ENCODE measurements at places on chromosomes 12 and 14. TPM values are rescaled to one million over a fixed set of nuclear protein-coding genes. Genes with fewer than 3 reads are reported as not detected.

The ETFRF1 gene
- total RNA-seq: 15.7 TPM

DNA sequence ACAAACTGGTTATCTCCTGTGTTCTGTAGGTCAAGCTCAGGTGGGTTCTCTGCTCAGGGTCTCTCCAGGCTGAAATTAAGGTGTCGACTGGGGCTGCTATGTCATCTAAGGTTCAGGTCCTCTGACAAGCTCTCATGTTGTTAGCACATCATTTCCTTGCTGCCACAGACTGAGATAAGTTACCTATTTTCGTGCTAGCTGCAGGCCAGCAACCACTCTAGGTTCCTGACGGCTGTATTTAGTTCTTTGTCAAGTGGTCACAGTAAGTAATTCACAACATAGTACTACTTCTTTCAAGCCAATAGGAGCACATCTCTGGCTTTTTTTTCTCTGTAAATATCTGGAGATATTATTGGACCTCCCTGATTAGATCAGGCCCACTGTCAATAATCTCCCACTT, 169.3 kb upstream of the CAND1 start:
- no peak for DNase-seq

DNA sequence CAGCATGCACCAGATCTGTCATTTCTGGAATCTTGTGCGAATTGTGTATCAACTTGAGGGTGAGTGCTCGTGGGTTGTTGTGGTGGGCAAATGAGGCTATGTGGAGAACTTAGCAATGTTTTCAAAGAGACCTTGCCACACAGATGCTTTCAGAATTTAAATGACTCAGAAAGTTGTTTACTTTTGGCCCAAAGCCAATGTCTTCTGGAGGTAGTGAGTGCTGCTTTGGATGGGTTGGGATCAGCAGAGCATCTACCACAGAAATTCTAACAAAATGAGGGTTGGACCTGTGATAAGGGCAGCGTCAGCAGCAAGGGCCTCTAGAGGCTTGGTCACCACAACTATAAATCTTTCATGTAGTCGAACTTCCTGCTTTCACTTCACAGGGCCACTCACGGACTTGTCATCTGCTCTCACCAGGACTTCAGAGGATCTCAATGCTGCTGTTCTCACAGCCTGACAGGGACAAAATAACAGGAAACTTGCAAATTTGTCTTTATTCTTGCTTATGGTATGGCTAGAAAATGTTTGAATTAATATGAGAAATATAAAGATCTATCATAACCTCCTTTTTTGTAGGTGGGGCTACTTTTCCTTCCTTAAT, 111.4 kb downstream of the DACT1 start:
- no peak for DNase-seq

GRCh38 chr12:68020699-68021098, 31.5 kb downstream of the IFNG-AS1 start:
- DNase-seq: no peak

DNA sequence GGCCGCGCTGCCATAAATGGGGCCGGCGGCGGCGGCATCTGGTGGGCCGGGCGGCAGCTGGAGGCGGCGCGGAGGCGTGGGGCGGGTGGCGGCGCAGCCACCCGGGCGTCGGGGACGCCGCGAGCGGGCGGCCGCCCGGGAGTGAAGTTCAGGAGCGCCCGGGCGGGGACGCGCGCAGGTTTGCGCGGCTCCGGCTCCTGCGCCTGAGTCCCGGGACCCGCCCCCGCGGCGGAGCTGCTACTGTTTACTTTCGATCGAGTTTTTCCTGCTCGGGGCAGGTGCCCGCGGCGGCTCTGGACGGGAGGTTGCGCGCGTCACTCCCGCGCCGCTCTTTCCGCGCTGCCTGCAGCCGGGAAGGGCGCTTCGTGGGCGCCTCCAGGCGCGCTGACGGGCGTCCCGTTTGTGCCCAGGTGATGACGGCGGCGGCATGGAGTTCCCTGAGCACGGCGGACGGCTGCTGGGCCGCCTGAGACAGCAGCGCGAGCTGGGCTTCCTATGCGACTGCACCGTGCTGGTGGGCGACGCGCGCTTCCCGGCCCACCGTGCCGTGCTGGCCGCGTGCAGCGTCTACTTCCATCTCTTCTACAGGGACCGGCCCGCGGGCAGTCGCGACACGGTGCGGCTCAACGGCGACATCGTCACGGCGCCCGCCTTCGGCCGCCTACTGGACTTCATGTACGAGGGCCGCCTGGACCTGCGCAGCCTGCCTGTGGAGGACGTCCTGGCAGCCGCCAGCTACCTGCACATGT, at the start of gene ZBTB42:
Gene ZBTB42 (plus strand): TSS at position 331 of the 749 bp plus-strand sequence. CDS start 97 bp downstream, at position 428.
- no peak for DNase-seq

- no peak for DNase-seq
Measured at GRCh38 chr12:109677279-109677691, 36.3 kb upstream of the FAM222A start.

GRCh38 chr12:85155791-85156190, 119.6 kb downstream of the LRRIQ1 start:
- DNase-seq: no peak
